CD14-positive monocyte (primary cell): ENCODE measurements at places on chromosomes 4 and X.

GRCh38 chr4:1767770-1768366 is 25.2 kb upstream of the FGFR3 start:
- DNase-seq, result no peak

- DNase-seq, result no peak
Measured at GRCh38 chr4:173960398-173960797, 323.1 kb downstream of the FBXO8 start.

GRCh38 chr4:43607400-43607799 is 714.9 kb downstream of the GRXCR1 start:
- no peak for DNase-seq

DNA sequence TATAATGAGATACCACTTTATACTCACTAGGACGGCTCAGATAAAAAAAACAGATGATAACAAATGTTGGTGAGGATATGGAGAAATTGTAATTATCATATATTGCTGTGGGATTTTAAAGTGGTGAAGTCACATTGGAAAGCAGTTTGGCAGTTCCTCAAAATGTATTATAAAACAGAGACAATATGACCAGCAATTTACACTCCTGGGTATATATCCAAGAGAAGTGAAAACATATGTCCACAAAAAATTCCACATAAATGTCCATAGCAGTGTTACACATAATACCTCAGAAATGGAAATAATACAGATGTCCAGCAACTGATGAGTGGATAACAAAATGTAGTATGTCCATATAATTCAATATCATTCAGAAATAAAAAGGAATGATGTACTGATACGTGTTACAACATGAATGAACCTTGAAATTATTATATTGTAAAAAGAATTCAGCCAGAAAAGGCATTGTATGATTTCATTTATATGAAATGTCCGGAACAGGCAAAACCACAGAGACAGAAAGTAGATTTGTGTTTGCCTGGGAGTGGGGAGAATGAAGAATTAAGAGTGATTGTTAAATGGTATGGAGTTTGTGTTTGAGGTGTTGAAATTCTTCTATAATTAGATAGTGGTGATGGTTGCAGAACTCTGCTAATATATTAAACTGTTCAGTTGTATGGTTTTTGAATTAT is 220.9 kb downstream of the SLC7A11 start:
- no peak for DNase-seq

DNA sequence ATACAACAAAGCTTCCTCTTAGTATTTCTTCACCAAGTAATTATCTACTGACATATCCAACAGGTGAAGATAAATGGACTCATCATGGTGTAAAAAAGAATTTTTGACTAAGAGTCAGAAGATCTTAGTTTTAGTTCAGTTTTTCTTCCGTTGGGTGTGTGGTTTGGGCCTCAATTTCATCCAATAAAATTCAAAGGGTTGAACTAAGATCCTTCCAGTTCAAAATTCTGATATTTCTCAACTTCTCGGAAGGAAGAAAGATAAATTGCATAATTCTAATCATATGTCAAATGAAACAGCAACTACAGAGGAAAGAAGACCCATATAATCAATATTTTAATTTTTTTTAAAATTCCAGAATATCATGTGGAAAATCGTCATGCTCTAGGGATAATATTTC is 192.7 kb downstream of the SPRY1 start:
- no peak for DNase-seq

GRCh38 chr4:86015412-86016350 is 344.2 kb downstream of the MAPK10 start:
- no peak for DNase-seq

GRCh38 chrX:56796641-56797395 is 67.8 kb downstream of the NBDY start:
- no peak for DNase-seq

DNA sequence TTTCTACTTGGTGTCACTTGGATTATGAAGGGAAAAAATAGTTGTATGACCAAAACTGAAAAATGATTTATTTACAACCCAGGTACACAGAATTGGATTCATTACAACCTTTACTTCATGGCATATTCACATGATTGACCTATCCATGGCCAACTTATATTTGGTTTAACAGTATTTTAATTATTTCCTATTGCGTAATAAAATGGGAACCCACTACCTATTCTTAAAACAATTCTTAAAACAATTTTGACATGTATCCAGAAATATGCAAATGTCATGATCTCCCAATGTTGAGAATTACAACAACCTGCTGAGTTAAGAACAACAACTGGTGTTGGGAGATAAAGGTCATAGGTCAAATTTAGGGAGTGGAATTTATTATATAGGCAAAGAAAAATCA is 54.8 kb upstream of the DDX53 start:
- no peak for DNase-seq

GRCh38 chrX:96611619-96612362 is 72.9 kb upstream of the DIAPH2 start:
- DNase-seq, result no peak

GRCh38 chrX:86946569-86946968 is 571.0 kb upstream of the KLHL4 start:
- no peak for DNase-seq
